ENCODE measurements at places on chromosomes 2 and 18.

DNA sequence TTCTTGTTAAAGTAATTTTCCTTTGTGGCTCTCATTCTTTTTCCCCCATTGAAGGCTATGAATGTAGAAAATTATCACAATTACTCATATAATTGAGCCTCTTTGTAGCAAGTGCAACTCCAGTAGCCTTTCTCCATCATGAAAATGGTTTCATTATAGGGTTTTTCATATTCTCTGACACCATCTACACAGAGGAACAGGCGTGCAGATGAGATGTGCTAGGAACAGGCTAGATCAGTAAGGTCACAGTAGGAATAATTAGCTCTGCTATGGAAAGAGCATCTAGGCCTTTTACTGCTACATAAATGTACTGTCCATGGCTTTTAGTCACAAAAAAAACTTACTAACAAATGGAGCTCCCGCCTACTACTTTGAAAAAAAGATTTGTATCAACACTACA lies 12.6 kb upstream of the DLX1 start:
- no peak for DNase-seq

DNA sequence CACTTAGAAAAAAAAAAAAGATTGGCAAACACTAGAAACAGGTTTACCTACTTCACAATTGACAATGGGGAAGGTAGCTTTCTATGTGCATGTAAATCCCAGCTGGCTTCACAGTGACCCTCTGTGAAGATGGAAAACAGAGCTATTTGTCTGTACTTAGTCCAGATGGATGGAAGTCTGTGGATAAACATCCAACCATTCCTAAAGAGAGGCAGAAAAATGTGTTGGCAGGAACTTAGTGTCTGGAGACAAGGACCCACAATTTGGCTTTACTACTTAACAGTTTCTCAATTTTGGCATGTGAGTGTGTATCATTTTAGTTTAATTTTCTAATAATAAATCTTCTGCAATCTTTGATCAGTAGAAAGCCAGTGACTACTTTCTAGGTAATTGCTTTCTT lies 154.4 kb downstream of the RAD51AP2 start:
- DNase-seq, result no peak

DNA sequence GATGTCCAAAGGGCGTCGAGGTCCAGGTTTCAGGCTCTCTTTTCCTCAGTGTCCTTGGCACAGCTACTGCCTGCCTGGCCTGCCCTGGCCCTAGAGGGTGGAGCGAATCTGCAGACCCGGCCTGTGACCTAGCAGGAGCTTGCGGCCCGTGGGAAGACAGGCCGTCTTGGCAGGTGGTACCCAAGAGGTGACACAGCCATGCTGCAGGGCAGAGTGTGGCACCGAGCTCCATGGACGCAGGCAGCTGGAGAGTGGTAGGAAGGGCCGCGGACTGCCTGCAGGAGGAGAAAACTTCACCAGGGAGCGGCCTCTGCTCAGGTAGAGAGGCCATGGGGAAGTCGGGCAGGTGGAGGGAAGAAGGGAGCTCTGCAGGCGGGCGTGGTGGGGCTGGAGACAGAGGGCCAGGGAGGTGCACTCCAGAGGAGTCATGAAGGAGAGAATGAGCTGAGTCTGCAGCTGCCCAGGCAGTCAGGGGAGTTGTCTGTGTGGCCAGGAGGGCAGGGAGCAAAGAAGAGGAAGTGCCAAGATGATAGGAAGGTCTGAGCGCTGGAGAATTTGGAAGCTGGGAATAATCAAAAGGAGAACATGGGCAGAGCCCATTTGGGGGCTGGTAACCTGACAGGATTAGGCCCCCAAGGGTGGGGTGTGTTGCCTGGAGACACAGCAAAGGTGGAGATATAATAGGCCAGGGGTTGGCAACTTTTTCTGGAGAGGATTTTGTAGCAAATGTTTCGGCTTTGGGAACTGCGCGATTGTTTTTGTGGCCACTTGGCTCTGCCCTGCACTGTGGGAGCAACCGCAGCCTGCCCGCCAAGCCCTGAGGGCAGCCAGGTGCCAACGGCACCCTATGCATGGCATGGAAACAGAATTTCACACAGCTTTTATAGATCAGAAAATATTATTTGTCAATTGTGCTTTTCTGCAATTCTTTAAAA lies 154.4 kb upstream of the PXDN start:
- no peak for DNase-seq

DNA sequence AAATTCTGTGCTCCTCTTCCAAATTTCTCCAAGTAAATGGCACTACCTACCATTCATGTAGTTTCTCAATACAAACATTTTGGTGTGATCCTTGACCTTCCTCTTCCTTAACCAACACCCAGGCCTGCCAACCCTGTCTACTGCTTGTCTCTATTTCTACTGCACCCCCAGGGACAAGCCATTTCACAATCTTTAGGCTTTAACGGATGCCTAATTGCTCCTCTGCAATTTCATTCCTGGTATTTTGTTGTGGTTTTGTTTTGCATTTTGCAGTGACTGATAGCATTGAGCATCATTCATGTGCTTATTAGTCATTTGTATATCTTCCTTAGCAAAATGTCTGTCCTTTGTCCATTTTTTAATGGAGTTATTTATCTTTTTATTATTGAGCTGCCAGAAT lies 10.0 kb downstream of the FAP start:
- no peak for DNase-seq

DNA sequence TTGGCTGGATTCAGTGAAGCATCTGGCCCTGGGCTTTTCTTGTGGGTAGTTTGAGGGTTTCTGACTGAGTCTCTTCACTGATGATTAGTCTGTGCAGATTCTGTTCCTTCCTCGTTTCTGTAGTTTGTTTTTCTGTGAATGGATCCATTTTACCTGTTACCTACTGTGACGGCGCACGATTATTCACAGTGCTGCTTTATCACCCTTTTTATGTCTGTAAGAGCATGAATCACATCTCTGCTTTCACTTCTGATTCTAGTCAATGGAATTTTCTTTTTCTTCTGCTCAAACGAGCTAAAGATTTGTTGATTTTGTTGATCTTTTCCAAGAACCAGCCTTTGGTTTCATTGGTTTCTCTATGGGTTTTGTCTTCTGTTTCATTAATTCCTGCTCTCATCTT lies 60.8 kb downstream of the SLC66A2 start:
- DNase-seq, result no peak

DNA sequence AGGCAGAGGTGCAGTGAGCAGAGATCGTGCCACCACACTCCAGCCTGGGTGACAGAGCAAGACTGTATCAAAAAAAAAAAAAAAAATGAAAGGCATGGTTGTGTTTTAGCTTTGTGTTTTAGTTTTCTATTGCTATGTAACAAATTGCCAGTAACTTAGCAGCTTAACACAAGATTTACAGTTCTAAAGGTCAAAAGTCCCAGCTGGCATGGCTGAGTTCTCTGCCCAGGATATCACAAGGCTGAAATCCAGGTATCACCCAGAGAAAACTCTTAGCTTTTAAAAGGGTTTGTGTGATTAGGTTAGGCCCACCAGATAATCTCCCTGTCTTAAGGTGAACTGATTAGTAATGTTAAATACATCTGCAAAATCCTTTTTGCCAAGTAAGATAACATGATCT lies 107.7 kb upstream of the YPEL5 start:
- DNase-seq, result no peak

- no peak for DNase-seq
Measured at GRCh38 chr2:150011161-150011730, 423.7 kb upstream of the MMADHC start.

- no peak for DNase-seq
Measured at GRCh38 chr18:44558767-44559166, 121.9 kb upstream of the SETBP1 start.

GRCh38 chr2:85423525-85423924 lies 5.0 kb downstream of the SH2D6 start:
- DNase-seq, result no peak

DNA sequence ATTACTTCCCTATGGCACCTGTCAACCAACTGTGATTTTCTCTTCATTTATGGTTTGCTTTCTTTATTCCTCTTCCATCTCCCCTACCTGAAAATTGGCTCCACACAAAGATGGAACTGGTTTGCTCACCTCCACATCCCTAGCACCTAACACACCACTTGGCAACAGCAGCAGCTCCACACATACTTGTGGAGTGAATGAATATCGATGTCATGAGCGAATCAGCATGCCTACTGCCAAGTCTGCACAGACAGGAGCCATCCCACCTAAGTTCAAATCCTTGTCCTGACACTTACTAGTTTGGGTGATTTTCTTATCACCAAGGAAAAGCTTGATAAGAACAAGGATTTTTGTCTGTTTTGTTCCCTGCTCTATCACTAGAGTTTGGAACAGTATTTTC lies 191.4 kb upstream of the TMEM200C start:
- no peak for DNase-seq

GRCh38 chr2:232700154-232700553 lies 3.0 kb downstream of the GIGYF2 start:
- DNase-seq, result no peak

- no peak for DNase-seq
Measured at GRCh38 chr18:10138719-10139118, 224.9 kb downstream of the VAPA start.

- no peak for DNase-seq
Measured at GRCh38 chr18:45916302-45916701, 50.8 kb downstream of the EPG5 start.

DNA sequence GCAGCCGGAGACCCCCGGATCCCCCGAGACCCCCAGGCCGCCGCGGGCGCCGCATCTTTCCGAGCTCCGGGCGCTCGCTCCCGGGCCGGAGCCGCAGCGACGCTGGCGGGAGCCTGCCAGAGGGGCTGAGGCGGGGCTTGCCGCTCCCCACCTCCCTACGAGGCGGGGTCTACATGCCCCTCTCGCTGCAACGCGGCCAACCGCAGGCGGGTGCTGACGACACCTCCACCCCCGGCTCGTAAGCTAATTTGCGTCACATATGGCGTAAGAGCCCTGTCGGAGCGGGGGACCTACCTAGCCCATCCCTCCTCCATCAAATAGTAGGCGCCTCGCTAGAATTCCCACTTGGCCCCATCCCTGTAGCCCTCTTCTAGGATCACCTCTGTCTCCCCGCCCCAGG lies at the start of gene PTPRN:
Gene PTPRN (minus strand): TSS at position 124 of the 400 bp plus-strand sequence. CDS start 69 bp downstream, at position 55.
- DNase-seq, result peak; percentile 48

DNA sequence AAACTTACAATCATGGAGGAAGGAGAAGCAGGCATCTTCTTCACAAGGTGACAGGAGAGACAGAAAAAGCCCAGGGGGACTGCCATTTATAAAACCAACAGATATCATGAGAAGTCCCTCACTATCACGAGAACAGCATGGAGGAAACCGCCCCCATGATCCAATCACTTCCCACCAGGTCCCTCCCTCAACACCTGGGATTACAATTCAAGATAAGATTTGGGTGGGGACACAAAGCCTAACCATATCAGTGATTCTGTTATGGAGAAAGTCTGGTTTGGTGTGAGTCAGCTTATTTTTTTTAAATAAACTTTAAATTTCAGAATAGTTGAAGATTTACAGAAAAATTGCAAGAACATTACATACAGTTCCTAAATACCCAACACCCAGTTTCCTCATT lies 84.7 kb upstream of the SP3 start:
- DNase-seq, result no peak

DNA sequence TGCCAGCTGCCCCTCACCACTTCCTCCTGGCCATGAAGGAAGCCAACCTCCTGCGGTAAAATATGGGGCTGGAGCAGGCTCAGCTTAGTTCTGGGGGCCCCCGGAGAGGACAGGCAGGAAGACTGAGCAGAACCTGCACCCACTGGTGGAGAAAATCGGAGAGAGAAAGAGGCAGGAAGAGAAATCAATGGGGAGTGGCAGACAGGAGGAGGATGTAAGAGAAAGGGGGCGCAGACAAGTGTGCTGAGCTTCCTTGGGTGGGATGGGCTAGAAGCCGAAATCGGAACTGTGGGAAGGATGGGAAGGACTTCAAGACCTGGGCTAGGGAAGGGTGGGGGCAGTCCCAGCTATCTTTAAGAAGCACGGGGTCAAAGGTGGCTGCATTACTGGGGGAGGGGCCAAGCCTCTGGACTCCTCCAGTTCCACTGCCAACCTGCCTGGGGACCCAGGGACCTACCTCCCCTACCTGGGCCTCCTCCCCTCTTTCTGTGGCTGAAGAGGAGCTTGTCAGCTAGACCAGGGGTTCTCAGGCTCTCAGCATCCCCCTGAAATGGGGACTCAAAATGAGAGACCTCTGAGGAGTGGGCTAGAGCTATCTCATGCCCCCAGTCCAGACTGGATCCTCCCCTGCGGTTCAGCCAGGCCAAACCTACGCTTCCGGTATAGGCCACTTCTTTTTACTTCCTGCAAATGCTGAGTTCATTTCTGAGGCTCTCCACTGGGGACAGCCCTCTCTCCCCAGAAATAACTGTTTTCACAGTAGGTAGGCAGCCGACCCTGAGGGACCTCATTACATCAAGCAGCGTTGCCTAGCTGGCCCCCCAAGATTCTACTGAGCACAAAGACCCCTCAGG lies 33.6 kb upstream of the B3GNT7 start:
- no peak for DNase-seq

DNA sequence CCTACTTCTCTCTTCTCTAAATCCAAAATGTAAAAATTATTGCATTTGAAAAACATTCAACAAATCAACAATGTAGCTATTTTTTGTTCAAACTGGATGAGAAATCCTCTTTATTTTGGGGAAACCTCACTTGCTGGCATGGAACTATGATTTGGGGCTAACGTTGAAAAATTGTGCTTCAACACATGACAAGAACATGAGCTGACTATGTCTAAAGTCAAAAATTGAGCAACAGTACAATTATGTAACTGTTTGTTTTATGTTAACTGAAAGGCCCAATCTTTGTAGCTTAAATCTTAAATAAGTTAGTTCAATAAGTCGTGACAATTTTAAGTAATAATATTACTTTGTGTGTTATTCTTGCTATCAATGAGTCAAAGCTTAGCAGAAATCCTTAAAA lies 67.3 kb downstream of the TMEFF2 start:
- DNase-seq, result no peak

- DNase-seq, result no peak
Measured at GRCh38 chr2:20091305-20091991, 40.0 kb upstream of the LAPTM4A start.

DNA sequence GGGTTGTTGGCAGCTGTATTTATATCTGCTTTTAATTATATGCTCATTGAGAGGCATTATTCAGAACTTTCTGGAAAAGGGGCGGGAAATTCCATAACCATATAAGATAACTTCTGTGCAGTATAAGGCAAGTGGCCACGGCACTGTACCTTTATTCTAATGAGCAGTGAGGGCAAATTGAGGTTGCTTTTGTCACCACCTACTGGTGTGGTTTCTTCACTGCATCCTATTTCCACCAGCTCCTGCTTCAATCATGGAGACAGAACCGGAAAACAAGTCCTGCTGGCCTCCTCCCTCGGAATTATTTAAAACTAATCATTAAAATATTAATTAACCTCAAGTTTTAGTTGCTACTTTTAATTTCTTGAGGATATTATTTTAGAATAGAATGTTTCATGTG lies 759.4 kb downstream of the CBLN2 start:
- no peak for DNase-seq

DNA sequence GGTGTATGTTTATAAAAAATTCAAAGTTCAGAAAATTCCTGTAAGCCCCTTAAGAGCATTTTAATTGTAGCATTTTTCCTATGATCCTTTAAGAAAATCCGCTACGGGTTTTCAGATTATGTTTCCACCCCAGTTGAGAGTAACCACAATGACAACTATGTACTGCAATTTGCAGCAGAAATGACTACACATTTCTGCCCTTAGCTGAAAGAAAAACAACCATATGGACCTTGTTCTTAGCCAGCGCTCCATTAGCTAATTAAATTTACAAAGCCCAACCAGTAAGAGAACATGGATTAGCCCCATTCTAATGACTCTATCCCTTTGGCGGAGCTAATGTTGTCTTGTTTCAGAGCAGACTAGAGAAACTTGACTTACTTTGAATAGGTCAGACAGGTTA lies 247.6 kb downstream of the SLC8A1 start:
- DNase-seq, result no peak

All from occipital lobe (tissue), 3 donors.